ENCODE measurements at places on chromosomes 2 and 18. TPM values are rescaled to one million over a fixed set of nuclear protein-coding genes. Genes with fewer than 3 reads are reported as not detected.

Gene RSAD2
- 5.4 TPM for total RNA-seq

DNA sequence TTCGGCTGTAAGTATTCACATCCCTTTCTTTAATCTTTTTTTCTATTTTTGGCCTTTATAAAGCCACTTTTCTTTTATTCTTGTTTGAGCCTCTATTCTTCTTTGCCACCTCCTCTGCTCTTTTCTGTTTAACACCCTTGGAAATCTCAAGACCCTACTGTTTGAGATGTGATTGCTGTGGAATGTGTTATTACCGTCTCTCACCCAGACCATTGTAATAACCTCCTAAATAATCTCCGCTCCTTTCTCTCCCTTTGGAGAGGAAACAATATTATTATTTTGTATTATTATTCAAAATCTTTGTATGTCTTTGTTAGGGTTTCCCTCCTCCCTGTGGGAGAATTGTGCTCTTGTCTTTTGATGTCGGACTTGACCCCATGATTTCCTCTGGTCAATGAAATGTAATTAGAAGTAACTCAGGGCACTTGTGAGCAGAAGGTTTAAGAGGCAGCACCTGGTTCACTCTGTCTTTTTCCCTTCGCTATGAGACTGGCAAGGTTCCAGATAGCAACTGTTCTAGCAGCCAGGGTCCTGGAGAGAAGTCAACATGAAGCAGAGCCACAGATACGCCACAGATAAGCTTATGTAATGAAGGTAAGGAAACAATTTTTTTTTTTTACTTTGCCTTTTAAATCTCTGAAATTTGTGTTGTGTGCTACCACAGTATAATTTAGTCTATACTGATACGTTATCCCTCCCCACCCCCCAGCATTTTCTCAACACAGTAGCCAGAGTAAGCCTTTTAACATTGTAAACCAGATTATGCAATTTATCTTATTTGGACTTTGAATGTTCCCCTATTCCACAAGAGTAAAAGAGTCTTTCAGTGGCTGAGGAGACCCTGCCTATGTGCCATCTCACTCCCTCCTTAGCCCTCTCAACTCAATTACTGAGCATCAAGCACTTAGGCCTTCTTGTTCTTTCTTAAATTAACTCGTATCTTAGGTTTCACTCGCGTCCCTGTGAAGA, 601.2 kb upstream of the ZNF804A start:
- H3K27ac ChIP-seq: no peak overlapping the region
- DNase-seq: no peak
- no peak overlapping the region for H3K4me3 ChIP-seq
- H3K4me1 ChIP-seq: no peaks in the 10 kb centered on the region
- no peaks in the 10 kb centered on the region for H3K27me3 ChIP-seq

Gene PSMA8
- total RNA-seq: not detected

DNA sequence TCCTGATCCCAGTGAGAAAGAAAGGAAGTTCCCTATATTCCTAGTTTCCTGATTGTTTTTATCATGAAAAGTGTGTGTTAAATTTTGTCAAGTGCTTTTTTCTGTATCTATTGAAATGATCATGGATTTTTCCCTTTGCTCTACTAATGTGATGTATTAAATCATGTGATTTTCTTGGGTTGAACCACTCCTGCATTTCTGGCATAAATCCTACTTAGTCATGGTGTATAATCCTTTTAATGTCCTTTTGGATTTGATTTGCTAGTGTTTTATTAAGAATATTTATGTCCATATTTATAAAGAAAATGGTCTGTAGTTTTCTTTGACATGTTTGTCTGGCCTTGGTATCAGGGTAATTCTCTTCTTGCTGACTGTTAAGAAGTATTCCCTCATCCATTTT, 87.3 kb upstream of the CNGA3 start:
- no peak overlapping the region for H3K4me3 ChIP-seq
- H3K27ac ChIP-seq: no peak overlapping the region
- no peak for DNase-seq
- H3K4me1 ChIP-seq: no peaks in the 10 kb centered on the region

GRCh38 chr2:207847807-207848544, 78.3 kb upstream of the FZD5 start:
- peak overlapping the region; percentile 84 for H3K27ac ChIP-seq
- H3K4me1 ChIP-seq: no peaks in the 10 kb centered on the region
- H3K36me3 ChIP-seq: no peaks in the 10 kb centered on the region
- no peaks in the 10 kb centered on the region for H3K27me3 ChIP-seq
- H3K4me3 ChIP-seq: no peak overlapping the region

Gene TEKT4
- total RNA-seq: not detected

DNA sequence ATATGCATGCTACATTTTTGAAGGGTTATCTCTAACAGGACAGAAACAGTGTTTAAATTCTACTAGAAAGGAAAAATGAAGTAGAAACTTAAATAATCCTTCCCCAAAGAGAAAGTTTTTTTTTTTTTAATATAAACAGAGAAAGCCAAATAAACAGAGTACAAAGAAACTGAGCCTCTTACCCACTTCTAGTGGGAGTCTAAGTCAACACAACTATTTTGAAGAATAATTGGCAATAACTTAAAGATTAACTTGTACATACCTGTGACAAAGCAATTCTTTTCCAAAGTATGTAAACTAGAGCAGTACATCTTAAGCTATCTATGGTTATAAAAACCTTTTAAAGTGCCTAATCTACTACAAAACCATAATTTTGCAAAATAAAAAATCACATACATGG, 224.7 kb downstream of the KCNH7 start:
- H3K4me3 ChIP-seq: no peak overlapping the region
- H3K27ac ChIP-seq: no peak overlapping the region
- no peaks in the 10 kb centered on the region for H3K27me3 ChIP-seq
- H3K4me1 ChIP-seq: no peaks in the 10 kb centered on the region

- H3K36me3 ChIP-seq: no peaks in the 10 kb centered on the region
- H3K27me3 ChIP-seq: no peaks in the 10 kb centered on the region
- H3K4me3 ChIP-seq: no peak overlapping the region
- H3K4me1 ChIP-seq: no peaks in the 10 kb centered on the region
These were observed 113.7 kb upstream of the CREB1 start for GRCh38 chr2:207416111-207416510.

DNA sequence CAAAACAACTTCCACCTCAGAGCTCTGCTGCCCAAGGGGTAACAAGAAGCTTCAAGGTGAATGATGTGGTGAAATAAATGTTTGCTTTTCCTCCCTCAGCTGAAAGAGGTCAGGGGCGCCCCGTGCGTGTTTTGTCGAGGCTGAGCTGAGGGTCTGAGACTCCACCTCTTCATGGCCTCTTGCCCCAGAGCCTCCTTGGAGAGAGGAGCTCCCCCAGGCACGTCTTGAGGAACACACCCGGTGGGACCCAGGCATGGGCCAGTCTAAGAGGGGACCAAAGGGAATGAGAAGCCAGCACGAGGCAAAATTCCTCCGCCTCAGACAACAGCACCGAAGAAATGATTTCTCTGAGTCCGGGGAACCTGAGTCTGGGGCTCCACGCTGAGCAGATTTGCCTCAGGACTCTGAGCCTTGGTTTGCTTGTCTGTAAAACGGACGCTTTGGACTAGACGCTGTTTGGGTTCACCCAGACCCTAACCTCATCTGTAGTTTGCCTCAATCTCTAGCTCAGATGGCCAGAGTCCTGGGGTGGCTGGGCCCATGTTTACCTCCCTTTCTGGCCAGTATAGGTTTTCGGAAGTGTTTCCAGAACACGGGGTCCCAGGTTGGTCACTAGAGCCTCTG, 56.4 kb upstream of the ODC1 start:
- no peak overlapping the region for H3K27ac ChIP-seq
- no peaks in the 10 kb centered on the region for H3K36me3 ChIP-seq
- H3K27me3 ChIP-seq: no peaks in the 10 kb centered on the region
- no peak overlapping the region for H3K4me3 ChIP-seq
- H3K4me1 ChIP-seq: no peaks in the 10 kb centered on the region

DNA sequence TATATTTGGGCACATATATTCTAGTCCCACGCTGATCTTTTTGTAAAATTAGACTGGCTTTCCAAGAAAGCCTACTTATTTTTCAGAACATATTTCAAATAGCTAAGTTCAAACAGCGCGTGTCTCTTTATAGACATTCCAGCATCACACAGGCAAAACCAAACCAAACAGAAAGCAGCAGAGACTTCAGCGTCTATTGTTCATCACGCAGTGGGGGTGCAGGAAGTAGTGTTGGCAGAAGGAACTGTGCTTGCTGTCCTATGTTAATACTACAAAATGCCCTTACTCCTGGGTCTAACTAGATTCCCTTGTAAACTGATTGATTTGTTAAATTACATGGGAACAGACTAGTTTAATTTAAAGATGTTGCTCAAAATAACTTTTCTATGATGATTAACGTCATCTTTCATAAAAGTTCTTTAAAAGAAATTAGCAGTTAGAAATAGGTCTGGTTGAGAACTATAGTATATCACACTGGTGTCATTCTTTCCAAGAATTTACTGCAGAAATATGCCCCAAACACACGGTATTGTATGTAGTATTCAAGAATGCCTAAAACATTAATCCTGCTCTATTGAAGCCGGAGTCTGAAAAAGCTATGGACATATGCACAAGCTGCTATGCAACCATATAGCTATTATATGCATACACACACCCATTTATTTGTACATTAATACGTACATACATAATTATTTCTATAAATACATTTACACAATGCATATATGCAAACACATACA, 436.3 kb downstream of the CBLN2 start:
- H3K27me3 ChIP-seq: no peaks in the 10 kb centered on the region
- no peak for DNase-seq
- H3K4me1 ChIP-seq: no peaks in the 10 kb centered on the region
- no peak overlapping the region for H3K27ac ChIP-seq
- H3K4me3 ChIP-seq: no peak overlapping the region

GRCh38 chr18:63299837-63300745, 19.5 kb downstream of the BCL2 start:
- peaks cover 34% of the 10 kb centered on the region for H3K4me1 ChIP-seq

DNA sequence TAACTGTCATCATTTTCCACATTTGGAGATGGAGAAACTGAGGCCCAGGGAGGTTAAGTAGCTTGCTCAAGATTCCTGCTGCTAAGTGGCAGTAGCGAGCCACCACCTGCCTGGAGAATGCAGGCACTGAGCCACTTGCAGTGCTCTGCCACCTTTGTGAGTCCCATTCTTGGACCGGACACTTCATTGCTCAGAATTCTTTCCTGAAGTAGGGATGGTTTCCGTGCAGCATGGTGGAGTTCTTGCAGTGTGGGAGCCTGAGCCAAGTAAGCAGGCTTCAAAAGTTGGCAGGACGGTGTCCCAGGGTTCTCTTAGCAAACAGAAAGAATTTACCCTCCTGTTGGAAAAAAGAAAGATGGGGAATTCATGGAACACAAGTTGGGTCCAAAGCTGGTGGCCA, 115.0 kb upstream of the MMADHC start:
- H3K4me1 ChIP-seq: no peaks in the 10 kb centered on the region
- H3K36me3 ChIP-seq: no peaks in the 10 kb centered on the region
- H3K27me3 ChIP-seq: no peaks in the 10 kb centered on the region

DNA sequence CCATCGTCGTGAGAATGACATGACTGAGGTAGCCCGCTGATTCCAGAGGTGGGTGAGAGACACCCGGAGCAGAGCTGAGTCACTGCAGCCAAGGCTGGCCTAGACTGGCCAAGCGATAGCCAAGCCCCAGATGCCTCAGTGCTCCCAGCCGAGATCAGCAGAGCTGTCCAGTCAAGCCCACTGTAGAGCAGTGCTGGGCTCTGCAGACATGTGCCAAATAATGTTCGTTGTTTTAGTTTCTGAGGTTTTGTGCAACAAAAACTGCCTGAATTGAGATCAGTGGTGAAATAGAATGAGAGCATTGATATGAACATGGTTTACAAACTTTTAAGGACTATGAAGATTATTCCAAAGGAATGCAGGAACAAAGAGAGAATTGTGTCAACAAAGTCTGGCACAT, 42.1 kb downstream of the INSIG2 start:
- no peak for DNase-seq
- H3K4me3 ChIP-seq: no peak overlapping the region
- no peaks in the 10 kb centered on the region for H3K4me1 ChIP-seq
- no peaks in the 10 kb centered on the region for H3K36me3 ChIP-seq
- H3K27ac ChIP-seq: no peak overlapping the region

Gene SERPINB11
- total RNA-seq: not detected

DNA sequence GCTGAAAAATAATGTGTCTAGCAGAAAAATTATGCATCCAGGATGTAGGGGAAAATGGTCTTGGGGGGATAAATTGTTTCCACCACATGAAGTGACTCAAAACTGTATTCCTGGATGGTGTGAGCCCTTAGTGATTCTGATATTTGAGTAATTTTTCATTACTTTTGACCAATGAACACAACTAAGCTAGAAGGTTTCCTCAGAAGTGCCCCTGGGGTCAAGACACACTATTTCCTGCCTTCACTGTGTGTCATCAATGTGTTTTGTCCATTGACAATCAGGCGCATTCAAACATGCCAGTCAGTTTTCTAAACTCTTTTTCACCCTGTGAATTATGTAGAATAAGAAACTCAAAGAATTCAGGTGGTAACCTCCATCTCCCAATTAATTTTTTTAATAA, 130.5 kb upstream of the REG3G start:
- H3K4me3 ChIP-seq: no peak overlapping the region
- H3K27me3 ChIP-seq: no peaks in the 10 kb centered on the region
- H3K36me3 ChIP-seq: no peaks in the 10 kb centered on the region
- no peaks in the 10 kb centered on the region for H3K4me1 ChIP-seq

Gene NUP35
- total RNA-seq: 29.1 TPM

- H3K4me3 ChIP-seq: no peak overlapping the region
- DNase-seq: no peak
- H3K27ac ChIP-seq: no peak overlapping the region
These were observed 463.9 kb downstream of the STK39 start for GRCh38 chr2:167783261-167784083.

Gene COL6A3
- 69.2 TPM for total RNA-seq

Gene CBLN2
- 0.60 TPM for total RNA-seq

GRCh38 chr2:172861098-172861497, 125.5 kb downstream of the RAPGEF4 start:
- no peak for DNase-seq
- no peaks in the 10 kb centered on the region for H3K4me1 ChIP-seq
- no peaks in the 10 kb centered on the region for H3K36me3 ChIP-seq
- H3K4me3 ChIP-seq: no peak overlapping the region

- H3K36me3 ChIP-seq: no peaks in the 10 kb centered on the region
- H3K4me1 ChIP-seq: peaks cover 13% of the 10 kb centered on the region
- H3K27me3 ChIP-seq: no peaks in the 10 kb centered on the region
- DNase-seq: peak; percentile 19
- peak overlapping the region; percentile 42 for H3K27ac ChIP-seq
These were observed 252.6 kb downstream of the RND3 start for GRCh38 chr2:150234787-150235446.

Gene TM4SF20
- total RNA-seq: 10.2 TPM

- peak overlapping the region; percentile 57 for H3K27ac ChIP-seq
- no peak for DNase-seq
- no peaks in the 10 kb centered on the region for H3K36me3 ChIP-seq
- no peak overlapping the region for H3K4me3 ChIP-seq
These were observed 124.0 kb downstream of the SMAD7 start for GRCh38 chr18:48826806-48827205.

GRCh38 chr2:169778446-169778845, 20.2 kb upstream of the SSB start:
- H3K27me3 ChIP-seq: no peaks in the 10 kb centered on the region
- H3K4me1 ChIP-seq: no peaks in the 10 kb centered on the region
- H3K4me3 ChIP-seq: no peak overlapping the region
- no peak overlapping the region for H3K27ac ChIP-seq
- no peak for DNase-seq

GRCh38 chr2:60498816-60499429, 54.5 kb downstream of the BCL11A start:
- H3K27me3 ChIP-seq: no peaks in the 10 kb centered on the region
- DNase-seq: no peak
- no peak overlapping the region for H3K27ac ChIP-seq
- H3K4me1 ChIP-seq: no peaks in the 10 kb centered on the region
- H3K4me3 ChIP-seq: no peak overlapping the region

- peak overlapping the region; percentile 96 for H3K27ac ChIP-seq
- no peaks in the 10 kb centered on the region for H3K36me3 ChIP-seq
- DNase-seq: peak; percentile 62
- H3K4me3 ChIP-seq: no peak overlapping the region
- H3K4me1 ChIP-seq: peaks cover 70% of the 10 kb centered on the region
These were observed 12.5 kb downstream of the ITM2C start for GRCh38 chr2:230877116-230877758.
